Iris pigment epithelial cell (primary cell): ENCODE measurements at places on chromosomes 3 and 15.

GRCh38 chr3:50229490-50229889 is 6.5 kb upstream of the GNAI2 start:
- DNase-seq, result no peak

- no peak for DNase-seq
Observed at GRCh38 chr15:57649138-57649537, 57.4 kb upstream of the POLR2M start.

GRCh38 chr3:69806735-69807438 is 67.6 kb downstream of the MITF start:
- peak; percentile 90 for DNase-seq

GRCh38 chr3:49017971-49018706 is at the start of gene DALRD3:
Gene DALRD3 (minus strand): TSS chr3:49018580. CDS start chr3:49018564, 16 bp downstream.
- DNase-seq, result peak; percentile 73

- DNase-seq, result no peak
Observed at GRCh38 chr3:136937175-136937574, 20.6 kb upstream of the IL20RB start.

DNA sequence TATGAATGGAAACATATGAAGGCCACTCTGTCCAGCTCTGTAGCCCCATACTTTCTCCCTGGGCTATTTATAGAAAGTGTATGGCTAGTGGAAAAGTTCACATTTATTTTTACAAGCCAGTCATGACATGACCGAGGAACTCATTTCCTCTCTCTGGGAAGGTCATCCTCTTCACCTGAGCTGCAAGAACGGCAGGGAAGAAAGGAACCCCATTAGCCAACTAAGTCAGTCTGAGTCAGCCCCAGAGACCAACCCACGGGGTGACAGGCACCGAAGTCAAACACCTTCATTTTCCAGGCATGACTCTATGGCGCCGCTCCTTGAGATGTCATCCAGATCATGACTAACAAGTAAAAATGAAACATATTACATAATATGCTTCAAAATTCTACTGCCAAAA is 4.8 kb downstream of the PAQR9 start:
- peak; percentile 55 for DNase-seq

DNA sequence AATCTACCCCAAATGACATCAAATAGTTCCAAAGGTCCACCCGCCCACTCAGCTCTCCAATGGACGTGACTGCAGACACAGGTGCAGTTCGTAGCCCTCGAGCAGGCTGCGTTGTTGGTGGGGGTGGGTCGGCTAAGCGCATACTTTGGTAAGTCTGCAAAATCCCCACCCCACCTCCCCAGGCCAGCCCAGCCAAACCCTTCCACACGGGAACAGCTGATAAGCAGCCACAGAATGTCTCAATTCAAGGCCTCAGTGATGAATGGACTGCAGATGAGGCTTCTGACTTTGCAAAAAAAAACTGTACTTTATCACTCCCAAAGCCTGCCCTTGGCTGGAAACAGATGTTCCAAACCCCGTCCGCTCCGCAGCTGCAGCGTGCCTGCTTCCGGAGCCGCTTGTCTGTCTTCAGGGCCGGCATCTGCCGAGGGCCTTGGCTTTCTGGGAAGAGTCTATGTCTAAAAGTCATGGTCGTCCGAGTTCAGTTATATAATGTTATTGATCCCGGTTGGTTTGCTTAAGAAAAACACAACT is 38.2 kb downstream of the PCSK6 start:
- DNase-seq, result peak; percentile 84

DNA sequence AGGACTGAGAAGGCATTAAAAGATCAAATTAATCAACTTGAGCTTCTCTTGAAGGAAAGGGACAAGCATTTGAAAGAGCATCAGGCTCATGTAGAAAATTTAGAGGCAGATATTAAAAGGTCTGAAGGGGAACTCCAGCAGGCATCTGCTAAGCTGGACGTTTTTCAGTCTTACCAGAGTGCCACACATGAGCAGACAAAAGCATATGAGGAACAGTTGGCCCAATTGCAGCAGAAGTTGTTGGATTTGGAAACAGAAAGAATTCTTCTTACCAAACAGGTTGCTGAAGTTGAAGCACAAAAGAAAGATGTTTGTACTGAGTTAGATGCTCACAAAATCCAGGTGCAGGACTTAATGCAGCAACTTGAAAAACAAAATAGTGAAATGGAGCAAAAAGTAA is 149.7 kb upstream of the LRRFIP2 start:
- DNase-seq, result no peak

DNA sequence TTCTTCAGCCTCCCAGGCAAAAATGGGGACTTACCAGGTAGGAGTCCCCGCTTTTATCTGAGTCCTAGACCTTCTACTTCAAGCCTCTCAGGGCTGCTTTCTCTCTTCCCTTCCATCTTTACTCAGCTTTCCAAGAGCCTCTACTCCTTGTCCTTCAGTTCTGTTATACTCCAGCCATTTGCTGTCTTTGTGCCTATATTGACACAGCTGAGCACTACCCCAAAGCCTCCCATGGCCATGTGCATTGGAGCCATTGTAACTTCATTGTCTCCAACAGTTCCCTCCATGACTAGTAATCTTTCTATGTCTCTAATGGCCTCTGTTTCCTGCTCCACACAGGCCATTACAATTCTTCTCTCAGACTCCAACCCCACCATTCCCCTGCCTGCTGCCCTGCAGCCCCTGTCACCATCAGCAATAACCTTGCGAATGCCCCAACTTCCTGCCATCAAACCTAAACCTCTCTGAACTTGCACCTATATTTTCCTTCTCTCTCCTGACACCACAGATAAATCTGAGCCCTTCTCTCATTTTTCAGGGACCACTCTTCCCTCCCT is 77.9 kb upstream of the ADPGK start:
- no peak for DNase-seq

DNA sequence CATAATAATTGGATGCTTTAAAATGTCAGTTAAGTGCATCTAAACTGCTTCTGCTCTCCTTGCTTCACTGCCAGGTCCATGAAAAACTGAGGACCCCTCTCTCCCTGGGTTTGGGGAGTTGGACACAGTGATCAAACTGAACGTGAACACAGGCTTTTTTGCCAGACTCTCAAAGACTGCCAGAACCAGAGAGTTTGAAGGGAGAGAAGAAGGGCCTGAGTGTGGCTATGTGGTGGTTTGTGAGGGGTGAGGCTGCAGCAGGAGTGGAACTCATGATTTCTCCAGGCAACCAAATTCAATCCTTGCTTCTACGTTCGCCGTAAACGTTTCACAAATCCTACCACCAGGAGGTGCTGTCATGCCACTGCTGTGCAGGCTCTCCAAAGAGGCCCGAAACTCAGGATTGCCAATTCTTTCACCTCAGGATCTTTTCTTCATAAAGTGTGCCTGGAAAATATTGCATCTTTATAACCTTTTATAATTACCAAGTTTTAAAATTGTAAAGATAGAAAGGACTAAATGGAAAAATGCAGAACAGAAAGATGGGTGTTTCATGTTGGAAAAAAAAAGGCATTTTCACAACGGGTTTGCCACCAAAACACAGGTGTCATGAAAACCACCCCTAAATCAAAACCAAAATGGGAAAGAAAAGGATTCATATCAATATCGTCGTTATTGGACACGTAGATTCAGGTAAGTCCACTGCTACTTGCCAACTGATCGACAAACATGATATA is 19.7 kb downstream of the TM4SF4 start:
- peak; percentile 73 for DNase-seq

DNA sequence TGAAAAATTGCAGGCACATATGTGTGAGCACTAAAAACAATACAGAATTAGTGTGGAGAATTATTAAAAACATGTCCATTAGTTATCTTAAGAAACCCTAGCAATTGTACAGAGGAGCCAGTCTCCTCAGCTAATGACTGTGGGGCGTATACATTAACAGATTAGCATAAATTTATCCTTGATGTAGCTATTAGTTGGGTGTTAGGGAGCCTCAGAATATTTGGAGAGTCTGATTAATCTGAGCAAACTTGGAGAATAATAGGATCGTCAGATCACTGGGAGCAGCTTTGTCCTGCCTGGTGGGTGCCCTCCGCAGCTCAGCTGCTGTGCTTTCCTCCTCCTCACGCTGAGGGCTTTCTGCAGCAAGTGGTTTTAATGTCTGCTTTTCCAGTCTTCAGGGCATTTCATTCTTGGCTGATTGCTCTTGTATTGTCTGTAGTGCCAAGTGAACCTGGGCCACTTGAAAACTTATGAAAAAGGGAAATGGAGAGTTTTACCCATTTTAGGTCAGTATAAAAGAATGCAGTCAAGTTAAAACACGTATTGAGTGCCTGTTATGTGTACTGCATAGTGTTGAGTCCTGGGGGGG is 417.4 kb upstream of the SEMA6D start:
- no peak for DNase-seq
